NCI-H460 (cell line): ENCODE measurements at places on chromosomes 6 and 20.

GRCh38 chr6:41634657-41635056, 3.6 kb upstream of the MDFI start:
- DNase-seq = no peak

DNA sequence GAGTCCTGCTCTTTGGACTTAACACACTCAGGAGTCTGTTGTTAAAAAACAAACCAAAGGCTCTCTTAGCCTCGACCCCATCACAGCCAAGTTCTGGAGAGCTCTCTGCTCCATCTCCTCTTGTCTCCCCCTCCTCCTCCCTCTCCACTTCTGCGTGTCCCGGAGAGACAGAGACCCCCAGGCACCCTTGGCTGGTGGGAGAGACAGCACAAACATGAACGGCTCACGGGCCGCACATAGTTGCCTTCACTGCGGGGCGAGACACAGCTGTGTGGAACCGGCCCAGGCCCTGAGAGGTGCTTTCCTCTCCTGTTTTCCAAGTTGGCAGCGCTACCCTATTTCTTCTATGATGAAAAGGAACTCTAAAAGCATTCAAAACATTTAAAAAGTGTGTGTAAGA, 23.3 kb upstream of the MYT1 start:
- DNase-seq = no peak

DNA sequence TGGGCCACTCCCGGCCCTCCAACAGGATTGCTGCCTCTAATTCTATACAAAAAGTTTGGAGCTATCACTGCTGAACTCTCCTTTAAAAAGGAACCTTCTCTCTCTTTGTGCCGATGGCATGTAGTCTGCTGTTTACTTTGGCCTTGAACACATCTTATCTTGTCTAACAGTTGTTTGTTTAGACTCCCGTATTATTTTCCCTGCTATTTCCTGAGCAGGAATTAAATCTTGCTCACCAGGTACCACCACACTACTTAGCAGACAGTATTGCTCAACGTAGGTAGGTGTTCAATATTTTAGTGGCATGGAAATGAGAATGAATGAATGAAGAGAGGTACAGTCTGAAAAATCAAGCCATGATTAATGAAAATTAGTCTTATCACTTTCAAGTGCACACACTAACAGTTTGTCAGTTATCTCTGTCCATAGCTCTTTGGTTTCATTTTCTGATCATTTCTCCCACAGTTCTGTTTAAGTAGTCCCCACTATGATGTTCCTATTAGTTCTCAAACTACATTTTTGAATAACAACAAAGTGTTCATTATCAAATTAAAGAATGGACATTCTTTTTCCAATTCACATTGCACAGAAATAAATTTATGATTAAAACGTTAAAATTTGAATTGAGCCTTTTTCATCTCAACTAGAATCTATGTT, 6.8 kb upstream of the HEY2 start:
- DNase-seq = no peak

- DNase-seq = no peak
These were observed 63.9 kb downstream of the NINL start for GRCh38 chr20:25521382-25521781.

GRCh38 chr6:99810942-99811620, 182.9 kb downstream of the MCHR2 start:
- DNase-seq = no peak

DNA sequence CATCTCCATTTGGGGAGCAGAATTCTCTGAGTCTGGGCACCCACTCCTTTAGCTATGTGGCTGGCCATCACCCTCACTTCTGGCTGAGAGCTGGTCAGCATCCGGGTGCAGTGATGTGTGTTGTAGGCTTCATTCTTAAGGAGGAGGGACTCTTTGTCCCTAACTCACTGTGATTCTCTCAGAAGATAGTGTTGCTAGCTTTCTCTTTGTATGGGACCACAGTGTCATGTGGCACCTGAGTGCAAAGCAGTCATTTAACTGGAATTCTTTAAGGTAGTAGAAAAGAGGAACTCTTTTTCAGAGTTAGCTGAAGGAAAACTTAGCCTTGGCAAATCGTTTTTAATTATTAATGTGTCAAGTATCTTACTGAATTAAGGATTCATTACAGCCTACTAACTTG, 165.9 kb downstream of the JARID2 start:
- no peak for DNase-seq

DNA sequence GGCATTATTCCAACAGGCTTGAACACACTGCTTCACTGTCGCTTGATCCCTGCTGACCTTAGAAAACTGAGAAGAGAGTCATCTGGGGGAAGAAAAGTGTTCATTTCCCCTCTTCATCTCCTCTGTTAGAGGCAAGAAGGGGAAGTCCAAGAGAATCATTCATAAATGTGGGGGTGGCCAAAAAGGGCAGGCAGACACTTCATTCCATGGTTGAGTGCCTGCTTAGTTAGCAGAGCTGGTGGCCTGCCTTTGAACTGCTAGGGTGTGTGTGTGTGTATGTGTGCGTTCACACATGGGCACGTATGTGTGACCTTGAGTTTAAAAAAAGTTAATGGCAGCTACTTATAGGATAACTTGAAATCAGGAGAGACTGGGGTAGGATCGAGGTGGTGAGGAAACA, 39.4 kb upstream of the RFPL4B start:
- no peak for DNase-seq

DNA sequence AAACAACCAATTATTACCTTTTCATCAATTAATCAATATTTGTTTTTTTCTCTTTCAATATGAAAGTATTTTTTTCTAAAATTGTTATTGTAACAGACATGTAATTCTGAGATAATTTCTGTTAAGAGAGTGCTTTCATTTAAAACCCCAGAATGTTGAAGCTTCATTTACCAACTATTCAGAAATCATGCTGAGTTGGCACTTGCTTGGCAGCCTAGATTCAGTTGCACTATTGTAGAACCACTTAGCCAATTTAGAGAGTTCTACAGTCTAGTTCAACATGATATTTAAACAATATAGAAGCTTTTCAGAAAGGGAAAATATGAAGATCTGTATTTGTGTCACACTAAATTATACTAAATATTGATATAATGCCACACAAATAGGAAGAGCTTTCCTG, 56.1 kb upstream of the NKAIN2 start:
- DNase-seq = no peak

DNA sequence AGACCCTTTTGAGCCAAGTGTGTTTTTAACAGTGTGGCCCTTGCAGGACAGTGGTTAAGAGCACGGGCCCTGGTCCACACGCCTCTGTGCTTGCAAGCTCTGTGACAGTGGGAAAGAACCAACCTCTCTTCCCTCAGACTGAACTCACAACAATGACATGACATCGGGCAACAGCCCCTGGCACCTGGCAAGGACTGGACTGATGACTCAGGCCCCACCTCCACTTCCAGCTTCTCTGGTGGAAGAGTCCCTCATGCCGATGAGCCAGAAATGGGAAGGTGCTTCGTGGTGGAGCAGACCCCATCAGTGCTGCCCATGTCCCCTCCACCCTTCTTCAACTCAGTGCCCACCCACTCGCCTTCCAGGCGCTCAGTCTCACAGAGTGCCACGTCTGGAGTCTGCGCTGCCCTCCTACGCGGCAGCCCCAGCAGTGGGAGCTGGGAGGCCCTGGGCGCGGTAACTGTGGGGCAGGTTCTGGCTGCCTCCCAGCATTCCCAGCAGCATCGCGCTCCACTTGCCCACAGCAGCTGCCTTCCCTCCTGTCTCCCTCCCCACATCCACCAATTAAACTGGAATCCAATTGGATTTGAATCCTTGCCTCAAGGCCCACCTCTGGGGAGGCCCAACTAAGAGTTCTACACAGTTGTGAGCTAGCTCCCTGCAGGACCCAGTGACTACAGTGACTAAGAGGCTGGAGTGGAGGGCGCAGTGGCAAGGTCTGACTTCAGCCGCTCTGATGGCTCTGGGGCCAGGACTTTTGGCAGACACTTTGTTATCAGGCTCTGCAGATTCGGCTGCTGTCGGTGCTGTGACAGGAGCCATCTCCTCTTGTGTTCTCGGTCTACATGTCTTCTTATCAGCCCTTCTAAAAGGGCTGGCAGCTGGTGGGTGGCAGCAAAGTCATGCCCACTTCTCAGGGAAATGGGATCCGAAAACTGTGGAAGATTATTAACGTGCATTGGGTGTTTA, 156.8 kb upstream of the MLN start:
- DNase-seq = no peak

DNA sequence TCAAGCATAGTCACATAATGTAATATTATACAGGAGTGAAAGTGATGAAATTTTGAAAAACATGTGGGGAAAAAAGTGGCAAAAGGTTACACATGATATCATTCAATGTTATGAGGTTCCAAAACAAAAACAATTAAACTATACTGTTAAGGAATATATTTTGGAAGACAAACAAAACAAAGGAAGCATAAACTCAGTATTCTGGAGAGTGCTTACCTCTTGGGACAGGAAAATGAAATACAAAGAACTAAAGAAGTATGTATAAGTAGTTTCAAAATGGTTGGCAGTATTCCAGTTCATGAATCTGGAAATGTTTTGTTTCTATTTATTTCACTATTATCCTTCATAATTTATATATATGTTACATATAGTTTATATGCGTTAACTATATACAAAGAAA, 213.5 kb downstream of the MOXD1 start:
- no peak for DNase-seq

- DNase-seq = peak; percentile 83
These were observed 15.8 kb upstream of the RBPJL start for GRCh38 chr20:45290677-45291355.

GRCh38 chr20:53635221-53635620, 41.6 kb upstream of the ZNF217 start:
- DNase-seq = no peak

GRCh38 chr6:153702671-153703070, 336.4 kb upstream of the OPRM1 start:
- DNase-seq = no peak

GRCh38 chr20:60627751-60628565, 624.1 kb upstream of the CDH4 start:
- no peak for DNase-seq

GRCh38 chr6:10690651-10691445, 3.6 kb downstream of the C6orf52 start:
- DNase-seq = no peak

DNA sequence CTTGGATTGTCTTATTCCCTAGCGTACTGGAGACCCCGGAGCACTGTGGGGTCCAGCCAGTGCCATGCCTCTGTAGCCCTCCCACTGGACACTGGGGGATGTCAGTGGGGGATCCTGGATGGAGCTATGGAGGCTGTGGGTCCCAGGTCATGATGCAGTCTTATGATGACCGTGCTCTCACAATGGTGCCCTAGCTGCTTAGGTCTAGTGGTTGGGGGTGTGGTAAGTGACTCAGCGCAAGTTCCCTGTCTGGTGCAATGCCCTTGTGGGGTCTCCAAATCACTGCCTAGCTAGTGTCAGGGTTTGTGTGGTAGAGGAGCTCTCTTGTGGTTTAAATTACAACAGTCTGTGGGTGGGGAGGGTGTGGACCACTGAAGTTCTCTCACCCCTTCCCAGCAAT, 135.4 kb downstream of the CDC5L start:
- no peak for DNase-seq

DNA sequence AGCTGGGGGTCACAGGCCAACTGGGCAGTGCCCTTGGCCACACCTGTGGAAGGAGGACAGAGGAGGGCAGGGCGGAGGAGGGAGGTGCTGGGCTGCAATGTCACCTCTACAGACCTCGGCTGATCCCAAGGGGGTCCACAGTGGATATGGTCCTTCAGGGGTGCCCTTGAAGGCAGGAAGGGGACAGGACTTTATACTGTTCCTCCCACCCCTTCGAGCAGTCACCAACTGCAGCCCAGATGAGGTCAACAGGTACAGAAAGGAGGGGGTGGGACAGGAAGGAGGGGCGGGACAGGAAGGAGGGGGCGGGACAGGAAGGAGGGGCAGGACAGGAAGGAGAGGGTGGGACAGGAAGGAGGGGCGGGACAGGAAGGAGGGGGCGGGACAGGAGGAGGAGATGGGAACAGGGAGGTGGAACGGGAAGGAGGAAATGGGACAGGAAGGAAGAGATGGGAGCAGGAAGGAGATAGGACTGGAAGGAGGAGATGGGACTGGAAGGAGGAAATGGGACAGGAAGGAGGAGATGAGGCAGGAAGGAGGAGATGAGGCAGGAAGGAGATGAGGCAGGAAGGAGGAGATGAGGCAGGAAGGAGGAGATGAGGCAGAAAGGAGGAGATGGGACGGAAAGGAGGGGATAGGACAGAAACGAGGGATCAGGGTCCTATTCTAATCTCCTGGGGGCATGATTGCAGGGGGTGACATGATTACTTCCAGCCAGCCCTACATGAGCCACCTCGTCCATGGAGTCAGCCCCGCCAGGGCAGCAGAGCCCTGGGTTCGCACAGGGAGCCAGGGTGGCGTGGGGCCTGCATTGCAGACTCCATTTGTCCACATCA, 19.4 kb upstream of the MRGBP start:
- DNase-seq = peak; percentile 77

GRCh38 chr6:118509009-118509617, 39.0 kb upstream of the PLN start:
- DNase-seq = peak; percentile 5

DNA sequence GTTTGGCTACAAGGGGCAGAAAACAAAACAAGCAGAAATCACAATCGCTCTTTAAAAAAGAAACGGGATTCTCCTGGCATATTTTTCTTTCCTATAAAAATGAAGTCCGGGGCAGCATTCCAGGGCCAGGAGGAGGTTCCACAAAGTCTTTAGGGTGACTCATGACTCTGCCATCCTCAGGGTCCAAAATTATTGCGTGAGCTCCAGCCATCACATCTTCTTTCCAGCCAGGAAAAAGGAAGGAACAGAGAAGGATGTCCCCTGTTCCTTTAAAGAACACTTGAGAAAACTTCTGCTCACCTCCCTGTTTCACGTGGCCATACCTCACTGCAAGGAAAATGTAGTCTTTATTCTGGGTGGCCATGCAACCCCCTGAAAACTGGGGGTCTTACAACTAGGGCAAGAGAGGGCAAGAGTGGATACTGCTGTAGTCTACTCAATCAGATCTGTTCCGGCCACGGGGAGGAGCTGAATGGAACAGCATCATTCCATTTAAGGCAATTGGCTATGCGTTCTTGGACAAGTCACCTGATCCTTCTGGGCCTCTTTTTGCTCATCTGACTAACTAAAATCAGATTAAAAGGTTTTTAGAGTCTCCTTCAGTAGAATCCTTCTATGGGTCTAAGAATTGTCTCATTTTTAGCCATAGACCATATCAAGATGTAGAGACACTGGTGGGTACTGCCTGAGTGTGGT, 49.4 kb downstream of the CTCFL start:
- no peak for DNase-seq

DNA sequence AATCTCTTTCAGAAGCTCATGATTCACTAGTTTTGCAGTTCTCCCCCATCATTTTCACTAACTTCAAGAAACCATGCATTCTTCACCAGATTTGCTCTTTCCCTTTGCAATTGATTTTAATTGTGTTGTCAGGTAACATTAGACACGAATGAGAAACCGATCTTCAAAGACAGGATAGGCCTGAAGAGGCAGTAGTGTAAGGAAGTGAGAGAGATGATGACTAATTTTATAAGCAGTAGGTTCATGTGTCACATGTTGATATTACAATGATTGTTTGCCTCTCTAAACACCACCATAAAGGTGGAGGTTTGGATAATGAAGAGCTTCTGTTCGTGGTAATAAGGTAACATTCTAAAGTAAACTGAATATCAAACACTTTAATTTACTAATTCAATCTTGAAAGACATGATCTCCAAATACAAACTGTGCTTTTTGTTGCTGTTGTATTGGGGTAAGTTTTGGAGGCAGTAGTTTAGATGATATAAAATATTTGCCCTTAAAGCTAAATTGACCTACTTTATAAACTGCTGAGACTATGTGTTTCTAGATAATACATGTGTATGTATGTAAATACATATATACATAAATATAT, 207.2 kb downstream of the PHACTR1 start:
- no peak for DNase-seq

GRCh38 chr20:63309261-63310071, 16.5 kb downstream of the COL20A1 start:
- DNase-seq = peak; percentile 30
